Esophagus squamous epithelium (tissue), 5 donors: ENCODE measurements at places on chromosomes 5 and 9. TPM values are rescaled to one million over a fixed set of nuclear protein-coding genes. Genes with fewer than 3 reads are reported as not detected.

- H3K27me3 ChIP-seq, result no peaks in the 10 kb centered on the region
- H3K4me1 ChIP-seq, result no peaks in the 10 kb centered on the region
- no peaks in the 10 kb centered on the region for H3K36me3 ChIP-seq
- no peak overlapping the region for H3K4me3 ChIP-seq
- no peak overlapping the region for H3K27ac ChIP-seq
These were observed 361.4 kb upstream of the POU5F2 start for GRCh38 chr5:94102849-94103248.

- no peaks in the 10 kb centered on the region for H3K4me1 ChIP-seq
- H3K27ac ChIP-seq, result no peak overlapping the region
- DNase-seq, result no peak
- no peaks in the 10 kb centered on the region for H3K27me3 ChIP-seq
- H3K36me3 ChIP-seq, result no peaks in the 10 kb centered on the region
These were observed 130.3 kb downstream of the SEMA5A start for GRCh38 chr5:9415566-9415965.

GRCh38 chr9:34929506-34930102, 28.5 kb upstream of the PHF24 start:
- no peaks in the 10 kb centered on the region for H3K27me3 ChIP-seq
- H3K4me1 ChIP-seq, result no peaks in the 10 kb centered on the region
- DNase-seq, result no peak
- no peaks in the 10 kb centered on the region for H3K36me3 ChIP-seq

- H3K4me3 ChIP-seq, result no peak overlapping the region
- no peak for DNase-seq
- peaks cover 26% of the 10 kb centered on the region for H3K4me1 ChIP-seq
- no peaks in the 10 kb centered on the region for H3K27me3 ChIP-seq
These were observed 220.8 kb upstream of the RFX3 start for GRCh38 chr9:3746296-3747275.

- H3K36me3 ChIP-seq, result no peaks in the 10 kb centered on the region
- H3K4me1 ChIP-seq, result no peaks in the 10 kb centered on the region
- H3K4me3 ChIP-seq, result no peak overlapping the region
These were observed 1401.4 kb downstream of the EFNA5 start for GRCh38 chr5:106269252-106269843.

GRCh38 chr5:106393276-106393675, 1277.5 kb downstream of the EFNA5 start:
- no peak for DNase-seq
- H3K36me3 ChIP-seq, result no peaks in the 10 kb centered on the region
- no peaks in the 10 kb centered on the region for H3K27me3 ChIP-seq
- H3K27ac ChIP-seq, result no peak overlapping the region
- H3K4me1 ChIP-seq, result no peaks in the 10 kb centered on the region
- no peak overlapping the region for H3K4me3 ChIP-seq

DNA sequence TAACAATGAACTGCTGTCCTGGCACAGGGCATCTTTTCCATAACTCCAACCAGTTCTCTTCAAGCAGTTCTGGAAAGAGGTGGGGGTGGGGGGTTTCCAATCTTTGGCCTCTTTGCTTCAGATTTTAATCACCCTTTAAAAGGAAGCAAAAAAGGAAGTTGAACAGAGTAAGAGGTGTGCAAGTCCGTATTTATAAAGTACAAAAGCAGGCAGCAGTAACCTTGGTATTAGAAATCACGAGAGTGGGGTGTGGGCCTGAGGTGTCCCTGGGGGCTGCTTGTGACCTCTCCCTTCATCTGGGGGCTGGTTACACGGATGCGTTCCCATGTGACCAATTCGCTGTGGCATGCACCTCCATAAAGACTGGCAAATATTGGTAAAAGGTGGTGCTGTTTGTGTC, 70.5 kb downstream of the PTCH1 start:
- no peaks in the 10 kb centered on the region for H3K4me1 ChIP-seq
- H3K27me3 ChIP-seq, result no peaks in the 10 kb centered on the region
- no peak overlapping the region for H3K27ac ChIP-seq
- H3K36me3 ChIP-seq, result peaks cover 14% of the 10 kb centered on the region
- no peak for DNase-seq

DNA sequence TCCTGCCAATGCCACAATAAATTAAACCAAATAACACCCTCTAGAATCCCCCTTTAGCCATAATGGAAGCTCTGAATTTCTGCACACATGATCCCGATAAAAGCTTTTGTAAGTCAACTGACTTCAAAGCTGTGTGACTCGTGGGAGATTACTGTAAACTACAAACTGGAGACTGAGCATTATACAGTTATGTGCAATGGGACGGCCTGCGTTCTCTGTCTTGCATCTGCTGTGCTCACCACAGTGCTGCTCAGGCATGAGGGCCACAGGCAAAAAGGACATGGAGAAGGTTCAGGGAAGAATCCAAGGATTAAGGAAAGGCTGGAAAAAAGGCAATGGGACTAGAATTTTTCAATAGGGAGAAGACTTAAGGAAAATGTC, 184.2 kb downstream of the FANCC start:
- no peak overlapping the region for H3K4me3 ChIP-seq
- no peak overlapping the region for H3K27ac ChIP-seq
- DNase-seq, result no peak

DNA sequence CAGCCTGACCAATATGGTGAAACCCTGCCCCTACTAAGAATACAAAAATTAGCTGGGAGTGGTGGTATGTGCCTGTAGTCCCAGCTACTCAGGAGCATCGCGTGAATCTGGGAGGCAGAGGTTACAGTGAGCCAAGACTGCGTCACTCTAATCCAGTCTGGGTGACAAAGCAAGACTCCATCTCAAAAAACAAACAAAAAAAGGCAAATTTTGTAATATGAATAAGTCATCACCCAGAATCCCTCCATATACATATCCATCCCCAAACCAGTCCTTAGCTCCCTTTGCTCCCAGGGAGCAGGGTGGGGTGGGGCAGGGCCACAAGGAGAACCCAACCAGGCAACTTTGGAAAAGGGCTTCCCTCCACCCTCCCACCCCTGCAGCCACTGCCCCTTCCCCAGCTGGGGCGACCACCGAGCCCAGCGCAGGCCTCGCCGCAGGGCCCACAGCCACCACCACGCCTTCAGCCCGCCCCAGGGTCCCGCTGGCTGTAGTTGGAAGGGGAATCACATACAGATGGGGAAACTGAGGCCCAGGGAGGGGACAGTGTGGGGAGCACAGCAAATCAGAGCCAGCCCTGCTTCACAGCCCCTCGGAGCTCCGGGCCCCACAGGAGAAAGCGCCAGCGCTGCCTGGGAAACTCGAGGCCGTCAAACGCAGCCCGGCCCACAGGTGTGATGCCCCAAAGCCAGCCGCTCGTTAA, 7.8 kb downstream of the NOTCH1 start:
- no peaks in the 10 kb centered on the region for H3K27me3 ChIP-seq
- peak overlapping the region; percentile 93 for H3K27ac ChIP-seq
- peaks cover 91% of the 10 kb centered on the region for H3K4me1 ChIP-seq
- no peak overlapping the region for H3K4me3 ChIP-seq
- H3K36me3 ChIP-seq, result peaks cover 78% of the 10 kb centered on the region

DNA sequence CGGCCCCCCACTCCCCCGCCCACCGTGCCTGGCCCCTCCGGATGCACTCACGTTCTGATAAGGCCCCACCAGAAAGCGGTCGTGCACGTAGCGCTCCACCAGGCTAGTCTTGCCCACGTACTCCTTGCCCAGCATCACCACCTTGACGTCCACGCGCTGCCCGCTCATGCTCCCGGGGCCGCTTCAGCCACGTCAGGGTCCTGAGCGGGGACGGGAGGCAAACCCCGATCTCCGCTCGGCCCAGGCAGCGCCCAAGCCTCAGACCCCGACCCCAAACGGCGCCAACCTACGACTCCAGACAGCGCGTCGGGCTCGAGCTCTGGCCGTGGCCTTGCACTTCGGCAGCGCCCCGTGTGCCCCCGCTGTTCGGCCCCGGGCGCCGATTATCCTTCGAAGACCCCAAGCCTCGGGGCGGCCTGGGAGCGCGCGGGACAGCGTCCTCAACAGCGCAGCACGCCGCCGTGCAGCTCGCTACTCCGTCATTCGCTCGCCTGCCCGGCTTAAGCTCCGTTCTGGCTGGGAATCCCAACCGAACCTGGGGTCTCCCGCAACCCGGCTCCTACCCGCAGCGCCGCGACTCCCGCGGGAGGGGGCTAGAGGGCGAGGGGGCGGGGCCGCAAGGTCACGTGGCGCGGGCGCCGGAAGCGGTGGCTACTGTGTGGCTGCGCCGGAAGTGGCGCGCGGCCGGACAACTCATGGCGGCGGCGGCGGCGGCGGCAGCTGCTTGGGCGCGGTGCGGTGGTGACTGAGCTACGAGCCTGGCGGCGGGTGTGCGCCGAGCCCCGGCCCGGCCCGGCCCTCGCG, at the start of the genes PRELID1 and RAB24:
Gene PRELID1, plus strand, starts transcription at position 679 of the 804 bp plus-strand sequence. CDS start 187 bp downstream, outside the sequence.
Gene RAB24, minus strand, starts transcription at position 599 of the 804 bp plus-strand sequence. Its CDS starts 431 bp downstream, at position 168.
- H3K36me3 ChIP-seq, result peaks cover 5% of the 10 kb centered on the region
- H3K4me1 ChIP-seq, result peaks cover 58% of the 10 kb centered on the region
- no peaks in the 10 kb centered on the region for H3K27me3 ChIP-seq
- H3K27ac ChIP-seq, result peak within 1 kb of the TSS; percentile 98
- H3K4me3 ChIP-seq, result peak within 1 kb of the TSS; percentile 97

- no peak overlapping the region for H3K4me3 ChIP-seq
- no peak for DNase-seq
- no peaks in the 10 kb centered on the region for H3K36me3 ChIP-seq
- H3K4me1 ChIP-seq, result no peaks in the 10 kb centered on the region
These were observed 155.4 kb upstream of the COL5A1 start for GRCh38 chr9:134486143-134486591.

GRCh38 chr5:82497242-82497641, 219.1 kb upstream of the RPS23 start:
- H3K27ac ChIP-seq, result no peak overlapping the region
- H3K36me3 ChIP-seq, result no peaks in the 10 kb centered on the region
- no peaks in the 10 kb centered on the region for H3K27me3 ChIP-seq
- DNase-seq, result no peak
- H3K4me3 ChIP-seq, result no peak overlapping the region

- H3K27ac ChIP-seq, result no peak overlapping the region
- H3K4me3 ChIP-seq, result no peak overlapping the region
- H3K36me3 ChIP-seq, result no peaks in the 10 kb centered on the region
- peaks cover 5% of the 10 kb centered on the region for H3K4me1 ChIP-seq
- no peaks in the 10 kb centered on the region for H3K27me3 ChIP-seq
- no peak for DNase-seq
These were observed 36.7 kb upstream of the ARRDC3 start for GRCh38 chr5:91419571-91420537.

DNA sequence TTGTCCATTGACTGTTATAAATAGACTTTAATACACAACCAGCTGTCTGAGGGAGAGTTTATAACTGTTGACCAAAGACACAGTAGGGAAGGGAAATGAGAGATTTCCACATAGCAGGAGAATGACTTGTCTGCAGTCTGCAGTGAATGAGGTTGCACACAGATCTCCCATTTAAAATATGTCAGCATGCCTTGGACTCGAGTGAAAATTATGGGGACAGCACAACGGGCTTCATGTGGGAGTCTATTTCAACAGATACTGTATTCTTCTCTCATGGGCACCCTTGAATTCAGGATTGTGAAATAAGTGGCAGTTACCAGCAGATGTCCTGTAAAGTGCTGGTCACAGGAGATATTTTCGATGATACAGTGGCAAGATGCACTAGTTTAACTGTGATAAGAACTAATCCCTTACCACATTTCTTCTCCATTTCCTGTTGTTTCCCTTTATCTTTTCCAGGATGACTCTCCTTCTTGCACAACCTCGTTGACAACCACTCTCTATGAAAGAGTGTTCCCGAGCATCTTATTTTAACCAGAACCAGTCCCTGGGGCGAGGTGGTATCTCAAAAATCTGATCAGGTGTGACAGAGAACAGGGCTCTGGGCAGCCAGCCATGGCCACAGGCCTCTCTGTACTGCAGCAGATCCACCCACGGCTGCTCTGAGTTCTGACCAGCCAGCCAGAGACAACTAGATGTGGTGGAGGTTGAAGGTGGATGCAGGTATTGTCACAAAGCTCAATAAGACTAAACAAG, 51.5 kb upstream of the MAP3K1 start:
- peaks cover 24% of the 10 kb centered on the region for H3K4me1 ChIP-seq
- no peak overlapping the region for H3K27ac ChIP-seq
- H3K27me3 ChIP-seq, result no peaks in the 10 kb centered on the region
- H3K36me3 ChIP-seq, result no peaks in the 10 kb centered on the region
- DNase-seq, result no peak

DNA sequence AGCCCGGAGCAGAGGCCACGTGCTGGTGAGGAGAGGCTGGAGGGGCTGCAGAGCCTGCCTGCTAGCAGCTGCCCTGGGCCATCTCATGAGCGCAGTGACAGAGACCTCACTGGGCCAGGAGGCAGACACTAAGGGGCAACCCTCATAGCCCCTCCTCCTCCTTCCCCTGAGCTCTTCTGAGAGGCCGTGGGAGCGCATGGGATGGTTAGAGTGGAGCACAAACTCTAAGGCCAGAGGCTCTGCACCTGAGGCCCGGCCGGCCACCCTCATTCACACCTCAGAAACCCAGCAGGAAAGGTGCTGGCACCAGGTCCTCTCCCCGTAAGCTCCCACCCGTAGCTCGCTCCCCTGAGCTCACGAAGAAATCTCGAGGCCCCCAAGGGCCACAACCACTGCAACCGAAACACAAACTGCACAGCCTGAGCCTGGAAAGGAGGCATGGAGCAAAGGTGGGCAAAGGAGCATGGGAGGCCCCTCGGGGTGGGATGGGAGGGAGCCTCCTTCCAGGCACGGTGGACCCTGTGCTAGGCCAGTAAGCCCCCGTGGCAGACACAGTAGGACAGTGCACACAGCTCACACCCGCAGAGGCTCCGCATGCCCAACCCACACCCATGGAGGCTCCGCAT, 17.7 kb downstream of the CAMSAP1 start:
- H3K4me3 ChIP-seq, result no peak overlapping the region
- peaks cover 53% of the 10 kb centered on the region for H3K4me1 ChIP-seq
- no peaks in the 10 kb centered on the region for H3K27me3 ChIP-seq
- H3K27ac ChIP-seq, result peak overlapping the region; percentile 63
- no peak for DNase-seq
- no peaks in the 10 kb centered on the region for H3K36me3 ChIP-seq

DNA sequence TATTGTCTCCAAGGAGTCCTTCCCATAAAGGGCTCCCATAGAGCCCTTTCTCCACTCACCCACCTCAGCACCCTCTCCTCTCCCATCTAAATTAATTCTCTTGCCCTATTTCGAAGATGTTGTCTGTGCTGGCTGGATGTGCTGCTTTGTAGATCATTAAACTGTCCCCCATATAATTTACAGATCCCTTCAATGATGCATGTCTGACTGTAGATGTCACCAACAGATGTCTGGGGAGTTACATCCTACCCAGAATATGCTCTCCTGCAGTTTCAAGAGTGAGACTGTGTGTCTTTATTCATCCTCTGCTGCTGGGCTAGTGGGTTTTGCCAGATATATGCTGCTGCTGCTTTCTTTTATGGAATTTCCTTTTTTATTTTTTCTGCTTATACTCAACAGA, 351.2 kb downstream of the MLLT3 start:
- H3K4me3 ChIP-seq, result no peak overlapping the region
- H3K27ac ChIP-seq, result no peak overlapping the region
- no peaks in the 10 kb centered on the region for H3K4me1 ChIP-seq
- no peaks in the 10 kb centered on the region for H3K36me3 ChIP-seq
- H3K27me3 ChIP-seq, result no peaks in the 10 kb centered on the region
- no peak for DNase-seq

Gene CDC20B
- total RNA-seq, result not detected

Gene ZSWIM6
- total RNA-seq, result 10.2 TPM

Gene FBXL17
- total RNA-seq, result 13.5 TPM

Gene CDO1
- 0.75 TPM for total RNA-seq

Gene NIPAL4
- 33.7 TPM for total RNA-seq

Gene DEPDC1B
- 7.6 TPM for total RNA-seq

Gene PCDHGA9
- total RNA-seq, result 3.8 TPM
